ENCODE measurements at places on chromosomes 7 and 10.

- DNase-seq: no peak
Measured at GRCh38 chr7:38942431-38943051, 33.5 kb upstream of the VPS41 start.

DNA sequence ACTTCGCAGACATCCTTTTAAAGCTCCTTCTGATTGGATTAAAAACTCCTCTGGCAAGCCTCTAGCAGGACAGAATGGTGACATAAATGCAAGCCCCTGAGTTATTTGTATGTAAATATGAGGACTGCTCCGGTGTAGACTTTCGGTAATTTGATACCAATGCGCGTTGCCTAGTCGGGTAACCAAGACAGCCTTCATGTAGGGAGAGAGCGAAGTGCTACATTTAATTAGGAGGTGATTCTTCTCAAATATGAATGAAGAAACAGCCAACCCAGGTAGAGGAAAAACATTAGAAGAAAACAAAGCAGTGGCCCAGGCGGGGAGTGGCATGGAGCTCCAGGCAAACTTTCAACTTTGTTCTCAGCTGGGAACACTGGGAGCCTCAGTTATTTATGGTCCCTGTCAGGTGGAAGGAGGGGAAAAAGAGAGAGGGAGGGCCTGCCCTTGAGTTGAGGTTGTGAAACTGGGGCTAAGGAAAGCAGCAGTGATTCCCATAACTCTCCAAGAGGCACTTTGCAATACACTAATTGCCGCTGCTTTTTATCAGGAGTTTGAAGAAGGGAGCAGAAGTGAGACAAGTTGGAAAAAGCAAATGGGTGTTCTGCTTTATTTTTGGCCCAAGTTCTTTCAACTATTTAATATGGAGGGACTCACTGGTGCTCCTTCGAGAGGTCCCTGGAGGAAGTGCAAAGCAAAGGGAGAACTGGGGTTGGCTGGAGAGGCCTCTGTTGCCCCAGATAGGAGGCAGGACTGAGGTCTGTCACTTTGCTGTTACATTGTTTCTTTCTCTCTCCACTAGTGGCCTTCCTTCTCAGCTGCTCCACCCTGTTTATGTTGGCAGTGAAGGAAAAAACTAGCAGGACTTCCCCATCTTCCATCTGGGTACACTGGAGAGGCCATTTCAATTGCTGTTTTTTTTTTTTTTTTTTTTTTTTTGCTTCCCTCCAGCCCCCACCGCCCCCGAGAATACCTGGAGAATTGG lies 234.6 kb upstream of the CCDC6 start:
- no peak for DNase-seq

DNA sequence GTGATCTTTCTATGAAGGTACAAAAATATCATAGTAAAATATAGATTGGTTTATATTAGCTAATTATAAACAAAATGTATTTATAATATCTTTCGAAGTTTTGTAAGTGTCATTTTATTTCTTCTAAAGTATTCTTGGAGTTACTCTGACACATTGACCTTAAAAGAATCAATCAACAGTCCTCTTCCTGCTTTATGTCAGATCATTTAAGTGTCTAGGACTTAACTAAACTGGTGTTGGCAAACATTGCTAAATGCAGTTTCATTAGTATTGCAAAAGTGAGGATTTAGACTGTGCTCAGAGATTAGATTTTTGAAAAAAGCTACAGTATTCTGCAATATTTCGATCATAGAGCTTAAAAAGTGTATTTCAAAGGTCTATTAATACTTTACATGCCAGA lies 10.3 kb downstream of the GLCCI1 start:
- no peak for DNase-seq

- DNase-seq: no peak
Measured at GRCh38 chr7:111174510-111174909, 83.6 kb downstream of the LRRN3 start.

GRCh38 chr7:21671859-21672258 lies 129.0 kb downstream of the DNAH11 start:
- DNase-seq: no peak

- DNase-seq: no peak
Measured at GRCh38 chr7:150381096-150381495, 2.0 kb downstream of the ZNF775 start.

GRCh38 chr10:1287487-1287886 lies 231.3 kb downstream of the WDR37 start:
- DNase-seq: no peak

- DNase-seq: no peak
Measured at GRCh38 chr10:77245953-77246352, 391.7 kb downstream of the KCNMA1 start.

- DNase-seq: no peak
Measured at GRCh38 chr7:85693326-85693725, 506.5 kb upstream of the SEMA3D start.

DNA sequence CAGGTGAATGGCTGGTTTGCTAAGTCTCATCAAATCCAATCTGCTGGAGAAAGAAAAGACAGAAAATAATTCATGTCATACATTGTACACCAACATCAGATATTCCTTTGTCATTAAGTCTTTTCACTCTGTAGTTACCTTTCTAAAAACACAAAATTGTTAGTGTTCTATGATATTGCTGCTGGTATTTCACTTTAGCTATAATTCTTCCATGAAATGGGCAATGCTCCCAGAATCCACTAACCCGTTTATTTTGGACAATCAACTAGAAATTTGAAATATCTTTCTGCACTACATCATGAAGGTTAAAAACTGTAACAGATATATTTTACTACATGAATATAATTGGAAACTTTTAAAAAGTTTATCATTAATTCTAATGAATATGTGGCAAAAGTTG lies 181.3 kb downstream of the C7orf25 start:
- DNase-seq: no peak

GRCh38 chr7:70361821-70362220 lies 763.5 kb downstream of the AUTS2 start:
- DNase-seq: no peak

DNA sequence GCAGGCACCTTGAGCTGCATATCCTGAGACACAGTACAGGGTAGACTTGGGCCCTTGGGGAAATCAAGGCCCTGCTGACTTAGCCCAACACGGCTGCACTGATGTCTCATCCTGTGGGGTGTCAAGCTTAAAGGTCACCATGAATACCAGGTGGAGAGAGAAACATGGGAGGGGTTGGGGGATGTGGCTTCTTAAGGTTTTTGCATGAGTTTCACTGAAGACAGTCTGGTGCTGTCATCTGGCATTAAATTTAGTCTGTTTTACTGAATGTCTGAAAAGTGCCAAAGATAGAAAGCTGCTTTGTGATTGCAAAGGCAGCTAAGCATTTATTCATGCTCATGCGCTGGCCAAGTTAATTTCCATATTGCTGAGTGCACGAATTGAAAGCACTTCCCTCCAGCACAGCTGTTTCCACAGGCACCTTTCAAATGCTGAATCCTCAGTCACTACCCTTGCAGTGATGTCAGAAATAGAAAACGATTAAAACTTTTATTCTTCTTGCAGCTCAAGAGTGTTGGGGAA lies 102.1 kb downstream of the OSBPL3 start:
- DNase-seq: peak; percentile 32

DNA sequence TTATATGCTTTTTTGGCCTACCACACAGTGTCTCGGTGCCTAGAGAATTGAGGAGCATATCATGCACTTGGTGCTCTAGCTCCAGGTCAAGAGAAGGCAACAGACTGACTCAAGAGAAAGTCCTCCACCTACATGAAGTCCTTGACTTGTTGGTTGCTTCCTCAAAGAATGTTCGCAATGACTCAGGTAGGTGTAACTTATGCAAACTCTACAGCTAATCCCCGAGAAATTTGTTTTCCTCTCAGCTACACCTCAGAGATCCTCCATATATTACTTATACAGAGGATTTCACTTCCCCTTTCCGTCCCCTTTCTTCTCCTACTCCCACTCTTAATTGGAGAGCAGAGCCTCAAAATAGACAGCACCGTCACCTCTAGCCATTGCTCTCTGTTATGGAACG lies 1013.1 kb downstream of the KCNMA1 start:
- DNase-seq: no peak

DNA sequence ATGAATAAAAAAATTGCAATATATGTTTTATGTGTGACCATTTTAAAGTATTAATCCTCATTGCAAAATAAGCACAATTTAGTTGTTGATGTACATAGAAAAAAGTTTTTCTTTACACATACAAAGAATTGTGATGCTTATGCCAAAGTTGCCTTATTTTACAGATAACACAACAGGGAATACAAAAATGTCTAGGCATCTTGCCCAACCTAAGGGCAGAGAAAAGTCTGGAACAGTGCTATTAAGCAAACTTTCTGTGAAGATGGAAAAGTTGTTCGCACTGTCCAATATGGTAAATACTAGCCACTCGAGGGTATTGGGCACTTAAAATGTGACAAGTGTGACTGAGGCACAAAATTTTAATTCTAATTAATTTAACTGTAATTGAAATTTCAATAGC lies 190.2 kb upstream of the HGF start:
- DNase-seq: no peak

- DNase-seq: peak; percentile 96
Measured at GRCh38 chr10:129466703-129467358, at the start of gene MGMT. Gene MGMT (plus strand): TSS chr10:129467241.

DNA sequence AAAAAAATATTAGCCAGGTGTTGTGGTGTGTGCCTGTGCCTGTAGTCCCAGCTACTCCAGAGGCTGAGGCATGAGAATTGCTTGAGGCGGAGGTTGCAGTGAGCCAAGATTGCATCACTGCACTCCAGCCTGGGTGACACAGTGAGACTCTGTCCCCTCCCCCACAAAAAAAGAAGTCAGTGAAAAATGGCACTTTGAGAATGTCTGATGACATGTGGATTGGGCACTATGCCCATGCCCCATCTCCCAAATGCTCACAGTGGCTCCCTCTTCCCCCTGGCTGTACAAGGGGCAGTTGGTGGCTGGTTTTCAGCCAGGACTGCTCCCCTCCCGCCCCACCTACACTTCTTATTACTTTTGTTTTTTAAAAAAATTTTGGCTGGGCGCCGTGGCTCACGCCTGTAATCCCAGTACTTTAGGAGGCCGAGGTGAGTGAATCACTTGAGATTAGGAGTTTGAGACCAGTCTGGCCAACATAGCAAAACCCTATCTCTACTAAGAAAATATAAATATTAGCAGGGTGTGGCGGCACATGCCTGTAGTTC lies 26.1 kb downstream of the IL15RA start:
- no peak for DNase-seq

GRCh38 chr10:4645836-4646235 lies 180.2 kb upstream of the AKR1E2 start:
- DNase-seq: no peak

DNA sequence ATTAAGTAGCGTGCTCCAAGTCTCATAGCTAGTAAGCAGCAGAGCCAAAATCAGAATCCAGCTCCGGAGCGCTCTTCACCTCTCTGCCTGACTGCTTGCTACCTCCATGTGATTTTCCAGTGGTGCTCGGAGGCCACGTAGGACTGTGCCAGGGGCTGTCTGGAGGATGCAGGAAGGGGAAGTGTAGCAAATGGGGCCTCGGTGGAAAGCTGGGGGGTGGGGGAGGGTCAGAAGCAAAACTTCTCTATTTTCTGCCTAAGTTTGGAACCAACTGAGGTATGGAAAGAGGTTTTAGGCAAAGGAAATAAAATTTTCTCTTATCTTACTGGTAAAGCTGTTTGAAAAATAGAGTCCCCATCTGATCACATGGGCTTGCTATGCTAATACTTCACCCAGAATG lies 108.7 kb downstream of the TBXAS1 start:
- no peak for DNase-seq

- DNase-seq: no peak
Measured at GRCh38 chr7:72223351-72223750, 188.8 kb downstream of the CALN1 start.

GRCh38 chr10:6091630-6092029 lies 2.8 kb downstream of the RBM17 start:
- DNase-seq: peak; percentile 28

DNA sequence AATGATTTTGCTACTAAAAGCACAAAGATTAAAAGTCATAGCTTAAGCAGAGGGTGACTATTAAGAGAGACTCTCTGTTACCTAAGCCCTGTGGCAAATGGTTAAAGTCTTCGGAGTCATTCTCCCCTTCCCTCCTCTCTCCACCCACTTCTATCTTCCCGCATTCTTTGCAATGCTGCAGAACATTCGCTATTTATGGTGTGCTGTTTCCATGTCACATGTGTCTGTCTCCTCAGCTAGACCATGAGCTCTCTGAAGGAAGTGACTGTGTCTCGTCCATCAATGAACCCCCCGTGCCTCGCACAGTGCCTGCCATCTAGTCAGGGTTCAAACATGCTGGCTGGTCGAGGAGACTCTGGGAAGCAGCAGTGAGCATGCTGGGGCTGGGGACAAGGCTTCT lies 272.4 kb downstream of the USP6NL start:
- no peak for DNase-seq

GRCh38 chr10:88953662-88954061 lies 1.1 kb upstream of the ACTA2 start:
- no peak for DNase-seq

DNA sequence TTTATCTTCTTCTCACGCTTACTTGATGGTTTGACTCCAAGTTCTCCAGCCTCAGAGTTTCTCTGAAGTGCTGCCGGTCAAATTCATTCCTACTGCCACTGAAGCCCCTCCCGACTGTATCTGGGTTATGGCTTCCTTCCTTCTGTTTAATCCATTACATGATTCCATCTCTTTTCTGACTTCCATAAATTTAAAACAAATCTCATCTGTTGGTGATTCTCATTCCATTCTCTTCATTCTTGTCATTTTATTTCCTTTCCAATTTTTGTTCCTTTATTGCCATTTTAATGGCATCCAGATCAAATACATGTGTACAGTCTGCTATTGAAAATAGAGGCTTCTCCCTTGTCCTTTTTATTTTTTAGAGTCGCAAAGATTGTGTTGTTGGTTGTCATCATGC lies 25.4 kb upstream of the HIBADH start:
- no peak for DNase-seq

DNA sequence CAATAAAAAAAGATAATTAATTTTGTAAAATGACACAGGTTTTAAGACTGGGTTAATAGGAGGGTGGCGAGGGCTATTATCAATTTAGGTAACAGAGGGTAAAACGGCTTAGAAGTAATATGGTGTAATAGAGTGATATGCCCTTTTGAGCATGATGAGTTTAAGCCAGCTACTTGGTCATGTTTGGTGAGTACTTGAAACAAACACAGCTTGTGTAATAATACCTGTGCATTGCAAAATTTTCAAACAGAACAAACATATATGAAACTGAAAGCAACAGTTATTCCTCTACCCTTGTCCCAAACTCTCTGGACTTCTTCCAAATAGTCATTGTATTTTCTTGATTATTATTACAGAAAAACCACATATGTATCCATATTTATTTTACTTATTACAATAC lies 241.7 kb downstream of the MAGI2 start:
- no peak for DNase-seq

DNA sequence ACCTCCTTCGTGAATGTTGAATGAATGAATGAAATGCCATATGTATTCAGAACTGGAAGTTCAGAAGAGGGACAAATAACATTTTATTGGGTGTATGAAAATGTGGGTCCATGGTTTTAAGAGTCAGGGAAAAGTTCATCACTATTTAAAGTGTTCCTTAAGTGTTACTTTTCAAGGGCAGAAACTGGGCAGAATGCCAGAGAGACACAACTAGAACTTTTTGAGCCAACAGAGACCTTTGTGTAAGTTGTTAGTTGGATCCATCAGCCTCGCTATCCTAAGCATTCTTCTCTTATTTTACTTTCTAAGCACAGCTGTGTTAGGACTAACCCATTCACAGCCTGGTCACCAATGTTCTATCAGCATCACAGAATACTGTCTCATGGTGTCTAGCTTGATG lies 13.6 kb upstream of the TAF3 start:
- no peak for DNase-seq

Measured in activated naive CD8-positive, alpha-beta T cell treated with anti-CD3 and anti-CD28 coated beads for 36 hours (primary cell).